ENCODE measurements at places on chromosomes 2 and 18.

DNA sequence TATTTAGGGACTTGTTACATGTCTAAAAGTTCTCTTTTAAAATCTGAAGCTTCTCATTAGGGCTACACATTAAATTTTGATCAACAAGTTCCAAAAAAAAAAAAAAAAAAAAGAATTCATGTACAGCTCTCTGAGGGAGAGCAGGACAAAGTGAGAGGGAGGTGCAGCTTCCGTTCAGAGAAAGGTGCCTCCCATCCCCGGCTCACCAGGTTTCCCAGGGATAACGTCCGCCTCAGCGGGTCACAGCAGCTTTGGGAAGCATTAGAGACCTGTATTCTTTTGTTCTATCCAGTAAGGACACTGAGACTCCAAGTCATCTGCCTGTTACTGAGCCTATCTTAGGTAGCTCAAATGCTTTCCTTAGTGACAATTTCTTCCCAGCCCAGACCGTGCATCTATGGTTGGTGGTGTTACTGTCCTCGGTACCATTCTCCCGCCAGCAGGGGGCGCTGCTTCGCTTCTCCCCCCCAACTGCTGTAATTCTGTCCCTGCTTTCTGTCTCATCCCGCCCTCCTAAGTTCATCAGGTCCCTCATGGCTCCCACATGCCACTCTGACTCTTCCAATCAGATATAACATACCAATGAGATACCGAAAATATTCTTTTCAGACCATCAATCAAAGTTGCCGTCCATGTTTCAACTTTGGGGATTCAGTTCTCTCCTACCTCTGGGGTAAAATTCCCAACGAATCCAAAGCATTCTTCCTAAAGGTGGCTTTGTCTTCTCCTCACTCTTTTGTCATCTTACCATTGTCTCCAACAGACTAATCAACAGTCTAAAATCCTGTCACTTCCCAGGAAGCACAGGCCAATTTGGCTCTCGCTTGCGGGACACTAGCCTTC is 466.5 kb downstream of the METTL4 start:
- DNase-seq: peak; percentile 74

DNA sequence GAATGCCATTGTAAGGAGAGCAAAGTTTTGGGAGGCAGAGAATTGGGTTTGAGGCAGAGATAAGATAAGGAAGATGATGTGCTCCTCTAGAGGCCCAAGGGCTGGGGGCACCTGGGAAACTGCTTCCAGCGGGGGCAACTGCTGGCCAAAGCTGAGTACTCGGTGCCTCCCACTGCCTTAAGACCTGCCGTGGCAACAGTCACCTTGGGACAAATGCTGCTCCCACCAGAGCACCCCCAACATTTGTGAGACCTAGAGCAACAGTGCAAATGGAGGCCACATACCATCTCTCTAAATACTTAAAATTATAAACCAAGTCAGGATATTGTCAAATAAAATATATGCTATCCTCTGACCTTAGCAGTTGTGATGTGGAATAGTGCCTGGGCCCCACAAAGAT is 127.1 kb downstream of the CAPN13 start:
- DNase-seq: no peak

GRCh38 chr18:35939138-35939537 is 33.3 kb upstream of the RMP24 start:
- peak; percentile 20 for DNase-seq

DNA sequence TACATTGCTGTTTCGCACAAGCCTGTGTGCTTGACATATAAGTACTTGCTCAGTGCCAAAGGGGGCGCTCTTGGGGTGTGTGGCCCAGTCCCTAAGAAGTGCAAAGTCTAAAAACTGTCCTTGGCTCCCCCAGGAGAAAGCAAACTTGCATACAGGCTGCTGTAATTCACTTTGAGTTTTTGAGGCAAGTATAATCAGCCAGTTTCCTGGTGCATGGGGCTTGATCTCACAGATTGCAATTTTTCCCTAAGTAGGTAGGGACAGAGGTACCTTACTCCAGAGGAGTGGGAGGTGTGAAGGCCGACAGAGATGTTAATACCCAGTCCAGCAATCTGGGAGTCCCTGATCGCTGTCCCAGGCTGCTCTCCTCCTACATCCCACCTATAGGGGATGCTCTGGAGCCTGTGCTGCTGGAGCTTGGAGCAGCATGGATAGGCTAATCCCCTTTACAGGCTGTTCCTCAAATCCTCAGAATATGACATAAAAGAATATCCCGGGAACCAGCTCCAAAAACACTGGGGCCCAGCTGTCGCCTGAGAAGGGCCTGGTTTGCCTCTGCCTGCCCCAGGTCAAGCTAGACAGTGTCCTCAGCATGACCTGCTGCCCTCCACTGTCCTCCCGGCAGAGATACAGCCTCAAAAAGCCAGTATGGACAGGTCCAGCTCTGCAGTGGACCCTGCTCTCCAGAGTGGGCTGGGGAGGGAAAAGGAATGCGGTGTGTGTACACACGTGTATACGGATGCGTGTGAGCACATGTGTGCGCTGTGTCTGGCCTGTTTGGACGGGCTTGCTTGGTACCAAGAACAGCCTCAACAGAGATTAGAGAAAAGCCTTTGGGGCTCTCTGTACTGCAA is 136.5 kb upstream of the HAAO start:
- DNase-seq: peak; percentile 98

- peak; percentile 71 for DNase-seq
Observed at GRCh38 chr2:20093263-20094141, 42.1 kb upstream of the LAPTM4A start.

DNA sequence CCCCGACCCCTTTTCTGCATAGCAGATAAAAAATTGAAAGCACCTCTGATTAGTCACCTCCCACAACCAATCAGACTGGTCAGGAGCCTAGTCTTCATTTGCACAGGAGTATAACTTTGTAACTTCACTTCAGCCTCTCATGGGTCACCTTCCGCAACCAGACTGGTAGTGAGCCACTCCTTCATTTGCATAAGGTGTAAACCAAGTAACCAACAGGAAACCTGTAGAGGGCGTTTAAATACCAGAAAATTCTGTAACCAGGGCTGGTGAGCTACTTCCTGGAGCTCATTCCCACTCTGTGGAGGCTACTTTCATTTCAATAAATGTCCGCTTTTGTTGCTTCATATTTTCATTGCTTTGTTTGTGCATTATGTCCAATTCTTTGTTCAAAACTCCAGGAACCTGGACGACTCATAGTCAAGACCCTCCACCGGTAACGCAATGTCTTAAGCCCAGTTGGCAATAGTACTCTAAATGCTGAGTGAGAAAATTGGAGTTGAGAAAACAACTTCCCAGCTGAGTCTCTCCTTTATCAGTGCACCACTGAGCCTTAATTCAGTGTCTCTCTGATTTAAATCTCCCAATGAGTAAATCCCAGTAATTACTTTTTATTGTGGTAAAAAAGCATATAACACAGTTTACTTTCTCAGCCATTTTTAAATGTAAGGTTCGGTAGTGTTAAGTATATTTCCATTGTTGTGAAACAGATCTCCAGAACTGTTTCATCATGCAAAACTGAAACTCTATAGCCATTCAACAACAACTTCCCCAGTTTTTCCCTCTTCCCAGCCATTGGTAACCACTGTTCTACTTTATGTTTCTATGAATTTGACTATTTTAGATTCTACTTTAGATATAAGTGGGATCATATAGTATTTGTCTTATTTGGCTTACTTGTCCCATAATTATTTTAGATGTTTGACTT is 392.7 kb upstream of the SLC8A1 start:
- no peak for DNase-seq

DNA sequence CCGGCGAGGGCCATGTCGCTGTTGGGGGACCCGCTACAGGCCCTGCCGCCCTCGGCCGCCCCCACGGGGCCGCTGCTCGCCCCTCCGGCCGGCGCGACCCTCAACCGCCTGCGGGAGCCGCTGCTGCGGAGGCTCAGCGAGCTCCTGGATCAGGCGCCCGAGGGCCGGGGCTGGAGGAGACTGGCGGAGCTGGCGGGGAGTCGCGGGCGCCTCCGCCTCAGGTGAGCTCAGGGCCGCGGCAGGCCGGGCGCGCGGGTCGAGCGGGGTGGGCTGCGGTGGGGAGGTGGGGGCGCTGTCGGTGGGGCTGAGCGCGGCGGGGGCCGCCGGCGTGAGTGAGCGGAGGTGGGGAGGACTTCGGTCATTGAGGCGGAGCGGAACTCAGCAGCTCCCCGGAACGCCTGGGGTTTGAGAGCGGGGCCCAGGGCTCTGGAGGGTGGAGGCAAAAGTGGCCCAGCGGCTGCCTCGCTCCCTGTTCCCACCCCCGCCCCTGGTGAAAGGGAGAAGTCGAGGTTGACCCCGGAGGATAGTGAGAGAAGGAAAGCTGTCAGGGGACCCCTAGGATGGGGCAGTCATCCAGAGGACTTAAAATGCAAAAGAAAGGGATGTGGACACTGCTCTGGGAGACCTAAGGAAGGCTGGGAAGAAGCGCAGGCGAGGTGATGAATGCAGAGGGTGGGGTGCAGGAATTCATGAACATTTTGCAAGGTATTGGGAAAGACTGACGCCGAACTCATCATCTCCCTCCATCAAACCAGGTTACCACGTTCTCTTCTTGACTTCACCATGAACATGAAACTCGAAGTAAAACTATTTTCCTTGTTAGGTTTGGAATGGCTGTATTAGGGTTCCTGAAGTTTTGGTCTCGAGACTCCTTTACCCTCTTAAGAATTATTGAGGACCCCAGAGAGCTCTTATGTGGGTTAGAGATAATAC is 633 bp downstream of the MALT1 start:
- peak; percentile 62 for DNase-seq

GRCh38 chr2:47225061-47225783 is 70.1 kb upstream of the STPG4 start:
- peak; percentile 45 for DNase-seq

DNA sequence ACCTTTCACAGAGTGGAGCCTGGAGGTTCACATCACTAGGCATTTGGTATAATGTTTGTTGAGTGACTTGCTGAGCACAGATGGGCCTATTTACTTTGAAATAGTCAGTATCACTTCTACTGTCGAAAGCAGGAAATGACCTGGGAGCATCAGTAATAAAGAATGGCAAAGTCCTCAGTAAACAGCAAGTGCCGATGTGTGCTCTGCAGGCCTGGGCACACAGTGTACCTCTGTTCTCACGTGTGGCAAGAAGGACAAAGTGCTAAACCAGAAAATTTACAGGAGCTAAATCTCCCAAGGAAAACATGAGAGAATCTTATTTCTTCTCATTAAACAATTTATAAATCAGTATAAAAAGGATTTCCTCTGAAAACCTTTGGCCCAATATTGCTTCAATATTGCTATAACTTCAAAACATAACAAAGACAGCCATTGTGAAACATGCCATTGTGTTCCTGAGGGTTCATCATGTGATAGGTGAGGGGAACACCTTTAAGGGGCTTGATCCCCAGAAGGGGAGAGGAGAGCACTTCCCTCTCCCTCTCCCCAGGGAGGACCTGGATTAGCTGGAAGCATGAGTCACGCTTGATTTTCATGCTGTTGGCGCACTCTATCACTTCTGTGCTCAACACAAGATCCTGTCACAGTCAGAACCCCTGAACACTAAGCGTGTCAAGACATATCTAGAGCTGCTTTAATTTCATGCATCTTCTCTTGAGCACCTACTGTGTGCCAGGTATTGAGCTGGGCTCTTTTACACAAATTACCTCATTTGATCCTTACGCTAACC is 131.5 kb upstream of the SMAD2 start:
- DNase-seq: no peak

DNA sequence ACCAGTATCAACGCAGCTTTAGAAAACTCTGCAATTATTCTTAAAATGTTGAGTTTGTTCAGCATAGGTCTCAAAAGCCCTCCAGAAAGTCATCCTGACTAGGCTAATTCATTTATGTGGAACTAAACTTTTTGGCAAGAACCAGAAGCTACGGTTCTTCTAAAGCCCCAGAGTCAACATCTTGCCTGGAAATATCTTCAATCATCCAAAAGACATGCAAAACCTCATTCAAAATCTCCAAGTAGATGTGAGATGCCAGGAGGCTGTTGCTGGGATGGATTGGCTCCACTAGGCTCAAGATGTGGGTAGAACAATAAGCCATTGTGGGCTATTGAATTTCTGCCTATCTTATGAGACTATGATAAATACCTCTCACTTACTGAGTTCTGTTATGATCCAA is 2.1 kb upstream of the SCG2 start:
- DNase-seq: no peak

DNA sequence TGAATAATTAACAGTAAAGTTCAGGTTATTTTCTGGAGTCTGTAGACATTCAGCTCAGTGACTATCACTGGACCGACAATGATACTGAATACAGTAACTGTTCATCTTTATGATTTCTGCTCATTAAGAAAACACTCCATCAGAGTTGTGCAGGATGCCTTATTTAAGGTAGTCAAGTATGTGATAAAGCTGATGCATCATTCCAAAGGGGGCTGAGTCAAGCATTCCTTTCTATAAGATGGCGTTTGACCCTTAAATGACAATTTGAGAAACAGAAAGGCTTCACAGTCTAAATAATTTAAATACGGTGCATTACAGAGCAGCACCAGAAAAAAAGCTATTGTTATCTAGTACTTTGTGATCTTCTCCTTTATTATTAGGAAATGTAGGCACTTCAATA is 131.1 kb downstream of the CDH2 start:
- no peak for DNase-seq

GRCh38 chr2:232286001-232286868 is 92.3 kb upstream of the ALPP start:
- DNase-seq: no peak

DNA sequence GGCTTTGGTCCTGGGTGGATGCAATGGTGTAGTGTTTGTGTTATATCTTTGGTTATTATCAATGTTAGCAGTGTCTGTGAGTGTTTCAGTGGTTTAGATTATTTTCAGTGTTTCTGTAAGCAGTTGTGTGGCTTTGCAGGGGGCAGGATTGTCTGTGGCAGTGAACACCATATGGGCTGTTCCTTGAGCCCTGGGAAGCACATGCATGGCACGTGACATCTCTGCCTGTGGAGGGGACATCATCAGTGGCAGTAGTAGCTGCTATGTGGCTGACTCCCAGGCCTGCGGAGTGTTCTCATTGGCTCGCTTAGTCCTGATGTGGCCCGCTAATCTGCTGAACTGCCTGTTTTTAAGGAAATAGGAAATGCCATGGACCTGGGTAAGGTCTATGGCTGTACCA is 327.5 kb downstream of the GULP1 start:
- no peak for DNase-seq

GRCh38 chr18:11849841-11850634 is 1.2 kb upstream of the CHMP1B start:
- DNase-seq: peak; percentile 68

GRCh38 chr2:30366199-30366691 is 80.8 kb upstream of the LCLAT1 start:
- no peak for DNase-seq

- DNase-seq: peak; percentile 34
Observed at GRCh38 chr18:31101183-31102024, 817 bp downstream of the DSC2 start.

All from hematopoietic multipotent progenitor cell treated with erythropoietin and hydrocortisone succinate and interleukin-3 and kit ligand, for 4 days (in vitro differentiated cells).